ENCODE measurements at places on chromosomes 6 and 20. TPM values are rescaled to one million over a fixed set of nuclear protein-coding genes. Genes with fewer than 3 reads are reported as not detected.

TDRD6 gene
- not detected for total RNA-seq

RAD21L1 gene
- not detected for total RNA-seq

STMN3 gene
- total RNA-seq: 7.0 TPM

SLC17A3 gene
- total RNA-seq: not detected

SLC12A5 gene
- total RNA-seq: not detected

DNA sequence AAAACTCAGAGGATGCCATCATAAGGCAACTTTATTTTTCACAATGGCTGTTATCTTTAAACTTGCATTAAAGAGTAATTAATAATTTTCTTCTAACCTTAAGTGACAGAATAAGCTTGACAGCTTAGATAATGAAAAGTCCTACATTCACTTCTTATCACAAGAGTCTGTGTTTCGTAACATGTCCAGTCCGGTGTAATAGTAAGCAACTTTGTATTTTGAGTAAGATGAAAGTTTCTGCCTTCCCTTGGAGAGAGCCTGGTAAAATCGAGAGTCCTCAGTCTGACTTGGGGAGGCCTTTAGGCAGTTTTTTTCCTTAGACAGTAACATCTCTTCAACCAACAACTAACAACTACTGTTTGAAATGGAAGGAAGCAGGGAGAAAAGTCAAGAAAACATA, 195.6 kb downstream of the GRM1 start:
- no peak for DNase-seq

DNA sequence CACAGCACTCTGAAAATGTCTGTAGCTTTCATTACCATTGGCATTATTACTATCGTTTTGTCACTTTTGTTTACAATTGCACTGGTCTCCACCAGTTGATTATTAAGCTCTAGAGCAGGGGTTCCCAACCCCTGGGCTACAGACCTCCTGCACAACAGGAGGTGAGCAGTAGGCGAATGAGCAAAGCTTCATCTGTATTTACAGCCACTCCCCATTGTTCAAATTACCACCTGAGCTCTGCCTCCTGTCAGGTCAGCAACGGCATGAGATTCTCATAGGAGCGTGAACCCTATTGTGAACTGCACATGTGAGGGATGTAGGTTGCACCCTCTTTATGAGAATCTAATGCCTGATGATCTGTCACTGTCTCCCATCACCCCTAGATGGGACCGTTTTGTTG, 126.4 kb downstream of the ATXN1 start:
- DNase-seq: no peak

DNA sequence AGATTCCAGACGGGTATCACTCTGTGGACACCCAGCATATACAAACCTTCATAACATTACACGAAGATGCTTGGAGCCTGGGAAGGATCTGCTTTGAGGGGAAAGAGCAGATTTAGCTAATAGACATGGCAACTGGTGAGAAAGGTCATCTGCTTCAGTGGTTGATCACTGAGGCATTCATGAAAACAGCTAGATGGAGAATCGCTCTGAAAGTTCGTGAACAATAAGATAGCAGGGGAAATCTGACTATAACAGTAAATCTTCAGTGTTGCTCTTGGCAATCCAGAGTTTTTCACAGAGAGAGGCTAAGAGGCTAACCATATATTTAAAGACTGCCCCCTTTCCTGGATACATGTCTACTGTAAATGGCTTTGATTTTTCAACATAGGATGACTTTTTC, 245.3 kb downstream of the FARS2 start:
- DNase-seq: no peak

- DNase-seq: no peak
These were observed 51.7 kb downstream of the FAM229B start for GRCh38 chr6:112139052-112139451.

DNA sequence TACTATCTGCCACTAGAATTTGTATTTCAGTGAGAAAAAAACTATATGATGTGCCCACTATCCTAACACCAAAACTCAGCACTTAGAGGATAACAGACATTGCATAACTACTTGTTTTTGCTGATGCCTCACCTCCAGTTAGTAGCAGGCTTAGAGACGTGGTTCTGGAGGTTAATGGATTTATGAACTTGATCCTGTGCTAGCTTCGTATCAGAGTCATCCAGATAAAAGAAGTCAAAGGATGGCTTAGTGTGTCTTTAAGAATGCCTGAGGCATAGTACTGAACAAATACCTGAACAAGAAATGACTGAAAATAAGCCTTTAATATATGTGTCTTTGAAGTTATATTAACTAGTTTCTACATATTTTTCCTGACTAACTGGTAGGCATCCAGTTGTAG, 414.9 kb upstream of the PTCHD4 start:
- DNase-seq: no peak

GRCh38 chr6:150880336-150880735, 14.8 kb downstream of the MTHFD1L start:
- no peak for DNase-seq

- peak; percentile 39 for DNase-seq
These were observed 58.9 kb upstream of the L3MBTL3 start for GRCh38 chr6:129959358-129959930.

DNA sequence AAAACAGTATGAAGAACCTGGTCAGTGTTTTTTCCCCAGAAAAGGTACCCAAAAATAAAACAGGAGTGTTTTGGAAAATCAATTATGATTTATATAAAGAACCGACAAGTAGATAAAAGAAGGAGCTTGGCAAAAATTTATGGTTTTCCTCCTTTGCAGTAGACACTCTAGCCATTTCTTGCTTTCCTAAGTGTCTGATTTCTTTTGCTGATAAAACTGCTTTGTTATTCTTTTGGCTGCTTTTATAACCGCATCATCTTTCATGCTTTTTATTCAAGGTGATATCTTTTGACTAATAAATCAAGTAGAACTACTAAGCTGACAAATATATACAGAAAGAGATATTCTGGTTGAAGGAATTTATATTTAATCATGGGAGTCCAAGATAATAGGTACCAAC, 16.6 kb downstream of the ATG5 start:
- DNase-seq: no peak

GRCh38 chr6:106724848-106725247, 95.5 kb downstream of the QRSL1 start:
- no peak for DNase-seq

GRCh38 chr6:116954938-116955337, 77.9 kb downstream of the RFX6 start:
- peak; percentile 60 for DNase-seq
